Activated CD4-positive, alpha-beta T cell treated with anti-CD3 and anti-CD28 coated beads, Interleukin-2, amount 10 ng/mL, durations not matched to agents 24 days and 14 days (primary cell): ENCODE measurements at places on chromosomes 2 and 18. TPM values are rescaled to one million over a fixed set of nuclear protein-coding genes. Genes with fewer than 3 reads are reported as not detected.

NAT8 gene
- total RNA-seq, result not detected in 2 replicates

IKZF2 gene
- 1.7 and 1.9 TPM in 2 replicates for total RNA-seq

DNA sequence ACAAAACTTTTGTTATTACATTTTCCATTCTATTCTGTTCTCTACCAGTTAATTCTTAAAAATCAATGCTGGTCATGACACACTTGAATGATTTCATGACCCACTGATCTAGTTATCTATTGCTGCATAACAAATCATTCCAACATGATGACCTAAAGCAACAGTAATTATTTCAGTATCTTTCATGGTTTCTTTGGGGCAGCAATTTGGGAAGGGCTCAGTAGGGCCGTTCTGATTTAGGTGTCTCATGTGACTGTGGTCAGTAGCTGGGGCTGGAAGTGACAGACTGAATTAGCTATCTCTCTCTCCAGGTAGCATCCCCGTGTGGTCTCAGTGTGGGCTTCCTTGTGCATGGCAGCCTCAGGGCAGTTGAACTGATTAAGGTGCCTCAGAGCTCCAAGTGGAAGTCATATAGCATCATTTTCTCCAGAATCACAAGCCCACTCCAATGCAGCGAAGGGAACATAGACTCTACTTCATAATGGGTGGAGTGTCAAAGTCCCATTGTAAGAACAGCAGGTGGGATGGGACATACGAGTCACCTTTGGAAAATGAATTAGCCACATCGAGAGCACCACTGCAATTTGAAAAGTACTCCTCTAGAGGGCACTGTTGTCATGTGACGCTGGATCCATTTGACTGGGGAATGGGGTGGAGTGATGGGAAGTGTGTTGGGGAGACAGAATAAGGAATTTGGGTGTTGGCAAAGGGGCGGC lies 39.1 kb upstream of the FAM136A start:
- DNase-seq, result peak; percentile 83

DNA sequence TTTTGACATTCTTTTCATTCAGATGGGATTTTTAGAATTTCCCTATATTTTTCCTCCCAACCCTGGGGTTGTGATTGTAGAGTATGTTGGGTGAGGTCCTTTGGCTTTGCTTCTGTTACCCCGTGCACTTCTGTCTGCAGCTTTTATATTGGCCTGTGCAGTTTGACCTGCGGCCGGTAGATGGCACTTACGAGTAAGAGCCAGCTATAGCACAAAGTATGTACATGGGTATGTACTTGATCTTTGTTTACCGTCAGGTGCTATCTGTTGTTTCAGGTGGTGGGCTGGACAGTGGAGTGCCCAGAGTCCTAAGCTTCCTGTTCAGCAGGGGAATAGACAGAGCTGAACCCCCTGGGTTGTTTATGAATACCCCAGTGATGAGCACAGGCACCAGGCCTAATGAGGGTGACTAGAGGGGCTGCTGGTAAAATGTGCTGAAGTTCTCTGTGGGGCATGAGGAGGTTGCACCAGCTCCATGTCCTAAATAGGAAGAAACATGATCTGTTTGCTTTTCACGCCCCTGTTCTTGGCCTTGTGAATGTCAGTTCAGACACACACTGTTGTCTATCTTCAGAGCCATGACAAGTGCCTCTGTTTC lies 58.9 kb upstream of the THUMPD2 start:
- DNase-seq, result peak; percentile 61

ASXL3 gene
- not detected in 2 replicates for total RNA-seq

DNA sequence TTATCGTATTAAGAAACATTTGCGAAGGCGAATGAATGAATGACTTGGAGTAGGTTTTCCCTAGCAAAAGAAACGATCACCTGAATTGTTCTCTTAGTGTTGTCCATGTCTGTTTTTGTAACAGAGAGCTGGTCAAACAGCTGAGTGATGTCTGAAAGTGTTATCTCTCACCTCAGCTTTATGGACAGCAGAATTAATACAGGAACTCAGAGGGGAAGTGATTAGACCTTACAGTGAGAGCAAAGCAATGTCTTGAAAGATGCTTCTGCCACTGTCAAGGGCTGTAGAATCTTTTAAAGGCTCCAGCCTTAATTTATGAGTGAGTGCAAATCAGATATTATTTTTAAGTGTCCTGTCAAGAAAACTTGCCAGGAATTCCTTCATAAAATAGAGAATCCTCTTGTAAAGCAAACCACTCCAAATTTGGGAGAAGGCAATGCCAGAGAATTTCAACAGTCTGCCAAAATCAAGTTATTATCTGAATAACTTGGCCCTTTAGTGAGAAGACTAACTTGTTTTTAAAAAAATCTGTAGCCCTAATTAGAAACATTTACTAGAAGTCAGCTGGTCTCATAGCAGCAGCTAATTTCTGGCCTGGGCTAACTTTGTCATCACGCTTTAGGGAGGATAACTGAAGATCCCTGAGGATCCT lies 60.7 kb downstream of the CDC42EP3 start:
- no peak for DNase-seq

- no peak for DNase-seq
These were observed 76.7 kb downstream of the LAMA3 start for GRCh38 chr18:23765931-23766330.

DNA sequence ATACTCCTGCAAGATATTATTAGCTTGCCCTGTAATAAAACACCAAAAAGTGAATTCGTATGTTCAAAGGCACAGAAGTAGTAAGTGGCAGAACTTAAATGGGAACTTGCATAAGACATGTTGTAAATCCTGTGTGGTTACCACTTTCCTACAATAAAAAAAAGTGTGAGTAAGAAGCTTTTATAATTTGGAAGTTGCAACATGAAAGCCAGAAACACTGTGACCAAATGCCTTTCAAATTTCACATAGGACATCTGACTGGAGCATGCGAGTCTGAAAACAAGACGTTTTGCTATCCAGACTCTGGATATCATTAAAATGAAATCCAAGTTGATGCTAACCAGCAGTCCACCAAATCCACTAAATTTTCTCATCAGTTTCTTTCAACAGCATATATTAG lies 886.2 kb upstream of the NRXN1 start:
- DNase-seq, result no peak

DNA sequence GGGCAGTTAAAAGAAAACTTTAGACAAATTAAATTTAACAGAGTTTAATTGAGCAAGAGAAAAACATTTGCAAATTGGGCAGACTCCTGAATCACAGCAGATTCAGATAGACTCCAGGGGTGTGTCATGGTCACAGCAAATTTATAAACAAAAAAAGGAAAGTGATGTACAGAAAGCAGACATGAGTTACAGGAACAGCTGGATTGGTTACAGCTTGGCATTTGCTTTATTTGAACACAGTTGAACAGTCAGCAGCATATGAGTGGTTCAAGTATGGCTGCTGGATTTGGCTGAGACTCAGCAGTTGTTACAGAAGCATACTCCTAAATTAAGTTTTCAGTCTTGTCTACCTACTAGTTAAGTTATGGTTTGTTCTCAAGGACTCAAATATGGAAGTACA lies 82.3 kb upstream of the NYAP2 start:
- DNase-seq, result no peak

STPG4 gene
- total RNA-seq, result 0.16 and 0.38 TPM in 2 replicates

CASP10 gene
- 12.7 and 13.1 TPM in 2 replicates for total RNA-seq

DNA sequence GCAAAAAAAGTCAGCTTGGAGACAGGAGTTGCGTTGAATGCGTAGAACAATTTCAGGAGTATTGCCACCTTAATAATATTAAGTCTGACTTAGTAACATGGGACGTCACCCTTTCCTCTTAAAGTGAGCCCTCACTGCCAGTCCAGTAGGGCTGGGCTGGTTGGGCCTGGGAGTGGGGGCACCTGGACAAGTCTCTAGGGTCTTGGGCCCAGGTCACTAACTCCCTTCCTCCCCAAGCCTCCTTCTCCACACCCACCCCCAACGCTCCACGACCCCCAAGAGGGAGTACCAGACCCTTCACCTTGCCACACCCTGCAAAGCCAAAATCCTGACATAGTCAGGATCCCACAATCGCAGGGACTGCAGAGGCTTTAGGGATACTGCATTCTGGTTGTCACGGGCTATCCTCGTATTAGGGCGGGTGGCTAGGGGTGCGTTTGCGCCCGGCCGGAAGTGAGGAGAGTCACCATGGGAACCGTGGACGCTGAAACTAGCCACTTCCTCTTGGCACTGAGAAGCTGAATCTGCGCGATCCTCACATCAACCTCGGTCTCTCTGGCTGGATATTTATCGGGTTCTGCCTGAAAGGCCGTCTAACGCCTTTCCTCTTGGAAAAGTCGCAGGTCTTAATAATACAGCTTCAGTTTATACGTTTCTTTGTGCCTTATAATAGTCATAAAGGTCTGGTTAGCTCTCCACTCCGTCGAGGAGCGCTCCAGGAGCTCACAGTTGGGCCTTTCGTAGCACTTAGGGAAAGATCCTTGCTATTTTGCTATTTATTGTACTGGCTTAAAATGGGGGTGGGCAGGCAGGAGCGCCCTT lies 10.3 kb upstream of the CXXC1 start:
- peak; percentile 92 for DNase-seq

- DNase-seq, result no peak
These were observed 93.8 kb downstream of the PMAIP1 start for GRCh38 chr18:59993560-59993959.

DNA sequence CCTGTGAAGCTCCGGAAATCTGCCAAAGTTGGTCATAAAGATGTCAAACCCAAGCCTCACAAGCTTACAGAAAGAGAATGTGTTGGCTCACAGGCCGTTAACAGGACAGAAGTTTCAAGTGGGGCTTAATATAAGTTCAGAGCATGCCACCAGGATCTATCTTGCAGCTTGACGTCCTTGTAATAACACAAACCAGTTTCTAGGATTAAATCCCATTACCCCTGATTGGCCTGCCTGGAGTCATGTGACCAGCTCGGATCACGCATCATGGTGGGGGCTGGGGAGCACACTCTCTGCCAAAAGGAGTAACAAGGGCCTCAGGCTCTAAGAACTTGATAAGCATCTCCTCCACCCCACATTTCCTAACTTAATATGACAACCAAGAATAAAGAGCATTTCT lies 38.9 kb upstream of the SCG2 start:
- no peak for DNase-seq

- DNase-seq, result no peak
These were observed 11.4 kb downstream of the DARS1 start for GRCh38 chr2:135974036-135974435.
